Stimulated activated CD8-positive, alpha-beta memory T cell treated with anti-CD3 and anti-CD28 coated beads, Interleukin-4, amount 100 ng/mL, for 4 hours (primary cell): ENCODE measurements at places on chromosomes 11 and 22.

GRCh38 chr11:65404638-65405339 is 17.8 kb upstream of the NEAT1 start:
- no peak for DNase-seq

GRCh38 chr11:33182246-33182878 is 21.1 kb upstream of the CSTF3 start:
- no peak for DNase-seq

DNA sequence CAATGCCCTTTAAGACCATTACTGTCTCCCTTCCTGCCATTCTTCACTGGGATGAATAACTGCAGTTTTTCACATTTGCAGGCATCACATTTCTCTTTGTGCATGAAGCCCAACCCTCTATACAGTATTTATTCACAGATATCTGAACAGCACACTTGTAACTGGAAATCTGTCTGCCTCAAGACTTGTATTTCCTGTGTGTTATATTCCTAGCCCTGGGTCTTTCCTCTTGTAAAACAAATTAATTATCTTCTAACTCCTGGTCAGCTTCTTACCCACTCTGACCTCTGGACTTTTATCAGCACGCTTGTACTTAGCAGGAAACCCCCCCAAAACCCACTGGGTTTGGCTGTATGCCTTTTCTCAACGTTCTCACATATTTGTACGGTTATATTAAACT is 2.0 kb downstream of the CSRP3 start:
- DNase-seq, result no peak

DNA sequence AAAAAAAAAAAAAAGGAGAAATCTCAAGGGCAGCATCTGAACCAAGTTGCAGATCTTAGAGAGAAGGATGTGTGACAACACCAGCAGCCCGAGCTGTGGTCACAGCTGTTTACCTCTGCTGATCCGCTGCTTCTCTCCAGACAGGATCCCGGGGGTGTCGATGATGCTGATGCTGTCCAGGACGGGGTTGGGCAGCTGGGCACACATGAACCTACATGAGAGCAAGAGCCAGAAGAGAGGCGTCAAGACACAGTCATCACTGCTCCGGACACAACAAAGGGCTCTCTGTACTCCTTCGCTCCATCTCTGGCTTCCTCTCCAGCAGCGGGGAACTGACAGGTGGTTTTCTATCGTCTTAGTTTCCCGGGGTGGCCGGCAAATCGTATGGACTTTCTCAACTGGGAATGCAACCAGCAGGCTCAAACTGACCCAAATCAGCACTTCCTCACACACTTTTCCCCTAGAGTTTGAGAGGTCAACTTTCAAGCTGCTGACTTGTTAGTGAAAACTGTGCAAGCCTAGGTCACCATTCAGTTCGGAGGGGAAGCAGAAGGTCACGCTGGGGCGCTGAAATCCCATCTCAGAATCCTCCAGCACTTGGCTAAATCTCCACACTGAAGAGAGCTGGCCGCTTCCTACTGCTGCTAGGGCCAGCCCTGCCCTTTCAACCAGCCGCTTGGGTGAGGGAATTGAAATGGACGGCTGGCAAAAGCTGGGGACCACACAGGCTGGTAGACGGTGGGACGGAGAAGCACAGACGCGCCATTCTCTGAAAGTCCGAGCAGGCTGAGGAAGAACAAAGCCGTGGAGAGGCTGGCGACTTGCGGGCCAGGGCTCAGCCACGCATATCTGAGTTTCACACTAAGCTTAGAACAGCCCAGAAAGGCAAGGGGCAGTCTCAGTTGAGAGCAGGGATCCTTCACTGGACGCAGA is 3.8 kb downstream of the EHD1 start:
- no peak for DNase-seq

- no peak for DNase-seq
These were observed 608.9 kb downstream of the NTM start for GRCh38 chr11:131979364-131979763.

- peak; percentile 19 for DNase-seq
These were observed 112.9 kb downstream of the SPON1 start for GRCh38 chr11:14075118-14076078.

- DNase-seq, result no peak
These were observed 27.8 kb downstream of the ETS1 start for GRCh38 chr11:128559496-128560103.

- DNase-seq, result no peak
These were observed 4.2 kb downstream of the KLHL22 start for GRCh38 chr22:20491346-20491745.

DNA sequence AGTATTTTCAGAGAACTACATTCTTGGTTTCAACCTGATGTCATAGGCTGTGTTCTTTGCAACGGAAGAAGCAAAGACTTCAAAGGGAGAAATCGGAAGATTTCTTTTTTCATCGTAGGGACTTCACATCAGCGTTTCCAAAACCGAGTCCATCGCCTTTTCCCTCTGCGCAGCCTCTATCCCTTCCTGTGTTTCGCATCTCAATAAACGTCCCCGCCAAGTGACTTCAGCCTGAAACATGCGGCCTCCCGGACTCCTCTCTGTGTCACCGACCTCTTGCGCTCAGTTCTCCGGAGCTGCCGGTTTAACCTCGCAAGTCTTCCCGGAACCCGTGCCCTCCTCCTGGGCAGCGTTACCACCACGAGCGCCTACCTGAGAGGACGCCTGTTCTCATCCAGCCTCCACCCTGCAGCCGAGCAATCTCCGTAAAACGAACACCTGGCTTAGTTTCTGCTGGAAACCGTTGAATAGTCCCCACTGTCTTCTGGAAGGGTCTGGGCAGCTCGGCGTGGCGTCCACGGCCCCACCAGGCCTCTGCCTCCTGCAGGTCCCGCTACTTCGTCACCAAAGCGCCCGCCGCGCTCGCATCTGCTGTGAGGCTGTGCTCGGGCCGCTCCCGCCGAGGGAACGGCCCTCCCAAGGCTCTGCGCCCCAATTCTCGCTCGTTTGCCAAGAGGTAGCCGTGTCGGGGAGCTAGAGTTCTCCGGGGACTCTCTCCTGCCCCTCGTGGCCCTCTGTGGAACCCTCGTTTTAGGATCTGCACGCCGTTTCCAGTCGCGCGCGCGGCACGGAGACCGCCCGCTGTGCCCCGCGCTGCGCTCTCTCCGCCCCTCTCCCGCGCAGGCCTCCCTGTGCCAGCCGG is at the start of gene GLB1L3:
Gene GLB1L3 (plus strand): TSS at position 846 of the 862 bp plus-strand sequence. CDS start 362 bp downstream, outside the sequence.
- DNase-seq, result peak; percentile 49

- DNase-seq, result no peak
These were observed 28.0 kb downstream of the OR5B17 start for GRCh38 chr11:58330861-58331260.

- DNase-seq, result no peak
These were observed 11.4 kb downstream of the RTN4R start for GRCh38 chr22:20256551-20257211.

- no peak for DNase-seq
These were observed 56.9 kb downstream of the MICAL2 start for GRCh38 chr11:12167061-12168000.

- no peak for DNase-seq
These were observed 201.6 kb downstream of the DSCAML1 start for GRCh38 chr11:117595440-117595839.

DNA sequence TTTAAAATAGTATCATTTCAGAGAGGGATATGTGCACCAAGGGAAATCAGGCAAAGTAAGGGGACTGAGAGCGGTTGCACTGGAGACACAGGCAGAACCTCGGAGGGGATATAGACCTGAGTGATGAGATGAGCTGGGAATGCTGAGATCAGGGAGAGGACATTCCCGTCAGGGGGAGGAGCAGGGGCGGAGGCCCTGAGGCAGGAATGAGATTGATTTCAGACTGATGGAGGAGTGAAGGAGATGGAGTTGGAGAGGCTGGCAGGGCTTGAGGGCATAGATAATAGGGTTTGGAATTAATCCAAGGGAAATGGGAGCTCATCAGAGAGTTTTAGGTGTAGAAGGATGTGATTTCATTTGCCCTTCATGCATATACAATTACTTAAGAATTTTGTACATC is 13.2 kb downstream of the CD6 start:
- DNase-seq, result no peak

DNA sequence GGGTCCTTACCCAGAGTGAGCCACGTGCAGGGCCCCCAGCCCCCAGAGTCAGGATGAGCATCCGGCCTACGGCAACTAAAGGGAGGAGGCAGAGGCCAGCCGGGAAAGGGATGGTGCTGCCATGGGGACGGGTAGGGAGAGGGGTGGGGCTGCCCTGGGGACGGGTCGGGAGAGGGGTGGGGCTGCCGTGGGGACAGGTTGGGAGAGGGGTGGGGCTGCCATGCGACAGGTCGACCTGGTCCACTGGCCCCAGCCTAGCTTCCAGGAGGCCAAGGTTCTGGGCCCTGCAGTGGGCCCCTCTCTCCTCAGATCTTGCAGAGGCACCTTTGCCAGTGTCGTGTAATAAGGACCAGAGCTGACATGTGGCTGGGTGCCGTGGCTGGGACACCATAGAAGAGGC is 187.7 kb downstream of the BRD1 start:
- DNase-seq, result no peak

DNA sequence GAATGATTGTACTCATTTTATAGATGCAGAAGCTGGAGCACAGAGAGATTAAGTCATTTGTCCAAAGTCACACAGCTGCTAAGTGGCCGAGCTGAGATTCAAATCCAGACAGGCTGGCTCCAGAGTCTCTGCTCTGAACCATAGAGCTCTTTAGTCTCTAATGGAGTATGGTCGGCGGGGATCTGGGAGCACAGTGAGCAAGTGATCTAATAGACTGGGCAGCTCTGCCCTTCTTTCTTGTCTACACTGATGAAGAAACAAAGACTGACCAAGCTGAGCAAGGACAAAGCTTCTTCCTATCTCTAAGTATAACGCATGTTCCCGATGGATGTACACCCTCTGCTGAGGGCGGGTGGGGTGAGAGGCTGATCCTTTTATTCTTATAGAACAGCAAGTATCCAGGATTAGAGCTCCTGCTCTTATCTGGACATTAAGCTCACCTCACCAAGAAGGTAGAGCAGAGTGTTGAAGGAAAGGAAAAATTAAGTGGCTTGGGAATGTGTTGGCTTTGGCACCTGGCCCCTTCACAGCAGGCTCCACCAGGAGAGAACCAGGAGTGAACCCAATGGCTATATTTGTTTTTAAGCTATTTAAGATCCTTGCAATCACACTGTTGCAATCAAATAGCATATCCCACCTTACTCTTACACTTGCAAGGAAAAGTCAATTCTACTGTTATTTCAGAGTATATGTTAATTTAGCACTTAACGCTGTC is 68.7 kb downstream of the ETS1 start:
- DNase-seq, result no peak

DNA sequence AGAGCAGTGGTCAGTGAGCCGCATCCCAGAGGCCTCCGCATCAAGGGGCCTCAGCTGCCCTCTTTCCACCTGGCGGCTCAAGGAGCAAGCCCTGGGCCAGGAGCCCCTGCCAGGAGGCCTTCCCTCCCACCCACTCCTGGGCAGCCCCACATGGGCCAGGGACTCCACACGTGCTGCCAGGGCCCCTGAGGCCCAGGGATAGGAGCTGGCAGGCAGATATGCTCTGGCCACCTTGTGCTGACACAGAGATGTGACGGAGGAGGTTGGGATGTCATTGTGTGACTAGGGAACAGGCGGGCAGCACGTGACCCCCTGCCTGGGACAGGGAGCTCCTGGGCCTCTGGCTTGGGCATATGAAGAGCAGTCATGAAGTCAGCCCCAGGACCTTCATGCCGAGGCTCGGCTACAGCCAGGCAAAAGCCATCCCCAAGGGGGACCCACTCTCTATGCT is 77.9 kb downstream of the PIWIL3 start:
- DNase-seq, result no peak

- no peak for DNase-seq
These were observed 12.7 kb downstream of the GTPBP1 start for GRCh38 chr22:38718414-38718813.

DNA sequence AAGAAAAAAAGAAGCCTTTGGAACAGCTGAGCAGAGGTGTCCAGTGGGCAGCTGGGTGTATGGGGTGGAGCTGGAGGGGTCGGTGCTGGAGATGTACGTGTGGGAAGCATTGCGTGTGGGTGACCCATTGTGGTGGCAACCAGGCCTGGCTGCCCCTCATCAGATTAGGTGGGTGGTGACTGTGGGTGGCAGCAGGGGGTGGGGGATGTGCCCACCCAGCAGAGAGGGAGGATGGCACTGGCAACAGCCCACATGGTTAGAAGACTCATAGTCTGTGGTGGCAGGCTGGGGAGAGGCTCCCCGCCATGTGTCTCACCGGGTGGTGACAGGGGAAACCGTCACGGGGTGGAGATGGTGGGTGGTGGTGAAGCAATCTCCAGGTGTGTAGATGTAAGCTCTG is 27.6 kb downstream of the TP53I11 start:
- no peak for DNase-seq

GRCh38 chr11:6771926-6772893 is at the start of gene OR2AG2:
Gene OR2AG2, minus strand, starts transcription at chr11:6771976. Its CDS starts 3,019 bp downstream, at chr11:6768957.
- no peak for DNase-seq

DNA sequence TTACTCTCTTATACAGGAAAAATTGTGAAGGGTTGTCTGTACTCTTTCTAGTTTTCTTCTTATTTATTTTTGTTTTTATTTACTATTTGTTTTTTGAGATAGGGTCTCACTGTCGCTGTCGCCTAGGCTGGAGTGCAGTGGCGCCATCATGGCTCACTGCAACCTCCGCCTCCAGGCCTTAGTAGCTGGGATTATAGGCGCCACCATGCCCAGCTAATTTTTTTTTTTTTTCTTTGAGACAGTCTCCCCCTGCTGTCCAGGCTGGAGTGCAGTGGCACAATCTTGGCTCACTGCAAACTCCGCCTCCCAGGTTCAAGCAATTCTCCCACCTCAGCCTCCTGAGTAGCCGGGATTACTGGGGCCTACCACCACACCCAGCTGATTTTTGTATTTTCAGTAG is 18.4 kb downstream of the CUL5 start:
- no peak for DNase-seq

- DNase-seq, result no peak
These were observed 492.9 kb downstream of the SOX6 start for GRCh38 chr11:15863411-15863810.

- no peak for DNase-seq
These were observed 834 bp upstream of the FADS1 start for GRCh38 chr11:61817471-61818202.

DNA sequence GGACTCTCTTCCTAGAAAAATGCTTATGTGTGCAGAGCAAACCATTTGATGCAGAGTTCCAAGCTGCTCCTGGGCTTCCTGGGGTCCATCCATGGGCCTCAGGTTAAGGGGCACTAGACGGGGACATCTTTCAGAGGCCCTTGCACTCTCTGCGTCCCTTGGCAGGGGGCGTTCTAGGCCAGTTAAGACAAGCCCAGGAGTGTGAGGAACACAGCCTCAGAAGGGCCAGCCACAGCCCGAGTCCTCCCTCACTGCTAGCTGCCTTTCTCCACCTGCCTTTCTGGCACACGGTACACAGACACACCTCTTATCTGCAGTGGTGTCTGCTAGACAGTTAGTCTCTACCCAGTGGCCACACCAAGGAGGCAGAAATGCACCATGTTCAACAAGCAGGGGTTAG is 18.0 kb upstream of the BID start:
- DNase-seq, result no peak
